ENCODE measurements at places on chromosomes 7 and 10.

DNA sequence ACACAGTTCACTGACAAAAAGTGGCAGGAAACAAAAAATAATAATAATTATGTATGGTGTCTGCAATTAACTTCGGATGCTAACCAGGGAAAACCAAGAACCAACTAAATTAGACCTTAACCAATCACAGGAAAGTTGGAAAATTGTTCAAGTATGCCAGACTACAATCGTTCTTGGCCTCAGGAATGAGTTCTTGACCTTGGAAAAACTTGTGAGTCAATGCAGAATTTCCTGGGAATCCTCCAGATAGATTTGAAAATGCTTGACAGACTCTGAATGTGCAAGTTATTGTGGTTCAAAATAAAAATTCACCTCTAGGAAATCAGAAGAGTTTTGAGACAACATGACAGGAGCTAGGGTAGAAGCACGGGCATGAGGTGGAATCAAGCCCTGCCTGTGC is 171.5 kb downstream of the C7orf25 start:
- DNase-seq = no peak

GRCh38 chr7:3277604-3278572 is 23.2 kb upstream of the SDK1 start:
- DNase-seq = no peak

DNA sequence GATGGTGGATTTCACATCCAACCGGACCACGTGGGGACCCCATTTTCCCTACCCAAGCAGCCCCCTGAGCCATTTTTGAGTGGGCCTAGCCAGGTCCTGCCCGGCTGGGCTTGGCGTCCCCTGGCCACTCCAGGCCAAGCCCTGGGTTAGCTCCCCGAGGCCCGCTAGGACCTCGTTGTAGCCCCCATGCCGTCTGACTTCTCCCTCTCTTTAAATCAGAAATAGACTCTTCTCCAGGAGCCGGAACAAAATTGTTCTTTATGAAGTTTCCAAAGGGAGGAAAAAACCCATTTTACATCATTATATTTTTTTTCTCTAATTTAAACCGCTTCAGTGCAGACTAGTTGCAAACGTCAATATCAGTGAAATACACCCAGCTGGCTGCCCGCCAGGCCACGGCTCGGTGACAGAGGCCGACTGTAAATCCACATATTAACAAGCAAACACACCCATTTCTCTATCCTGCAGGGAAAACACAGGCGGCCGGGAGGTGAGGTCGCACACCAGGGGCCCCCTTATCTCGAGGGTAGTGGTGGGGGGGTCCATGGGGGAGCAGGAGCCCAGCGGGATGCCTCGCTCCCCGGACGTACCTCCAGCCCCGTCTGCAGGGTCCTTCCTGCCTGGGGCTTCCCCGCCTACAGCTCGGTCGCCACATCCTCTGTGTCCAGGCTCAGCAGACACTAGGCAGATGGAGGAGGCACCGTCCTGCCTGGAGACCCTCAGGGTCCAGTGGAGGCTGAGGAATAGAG is 72.7 kb downstream of the ELFN1 start:
- DNase-seq = no peak

- no peak for DNase-seq
These were observed 130.3 kb downstream of the CD36 start for GRCh38 chr7:80768756-80769155.

- DNase-seq = peak; percentile 1
These were observed 85.9 kb downstream of the LSMEM1 start for GRCh38 chr7:112566442-112567324.

DNA sequence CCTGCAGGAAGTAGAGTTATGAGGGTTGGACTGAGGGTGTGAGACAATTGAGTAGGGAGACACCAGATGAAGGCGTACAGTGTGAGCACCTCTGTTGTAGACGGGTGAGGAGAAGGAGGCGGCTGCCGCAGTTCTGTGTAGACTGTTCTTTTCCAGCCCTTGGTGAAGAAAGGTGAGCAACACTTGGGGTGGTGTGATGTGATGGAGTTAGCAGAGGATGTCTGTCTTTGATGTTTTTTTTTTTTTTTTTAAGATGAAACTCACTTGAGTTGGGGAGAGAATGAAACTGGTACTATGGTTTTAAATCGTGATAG is 42.8 kb upstream of the RNF216 start:
- DNase-seq = no peak

- DNase-seq = no peak
These were observed 115.8 kb upstream of the PRR15 start for GRCh38 chr7:29447828-29448227.

GRCh38 chr10:11401264-11402235 is 209.9 kb downstream of the USP6NL start:
- no peak for DNase-seq

DNA sequence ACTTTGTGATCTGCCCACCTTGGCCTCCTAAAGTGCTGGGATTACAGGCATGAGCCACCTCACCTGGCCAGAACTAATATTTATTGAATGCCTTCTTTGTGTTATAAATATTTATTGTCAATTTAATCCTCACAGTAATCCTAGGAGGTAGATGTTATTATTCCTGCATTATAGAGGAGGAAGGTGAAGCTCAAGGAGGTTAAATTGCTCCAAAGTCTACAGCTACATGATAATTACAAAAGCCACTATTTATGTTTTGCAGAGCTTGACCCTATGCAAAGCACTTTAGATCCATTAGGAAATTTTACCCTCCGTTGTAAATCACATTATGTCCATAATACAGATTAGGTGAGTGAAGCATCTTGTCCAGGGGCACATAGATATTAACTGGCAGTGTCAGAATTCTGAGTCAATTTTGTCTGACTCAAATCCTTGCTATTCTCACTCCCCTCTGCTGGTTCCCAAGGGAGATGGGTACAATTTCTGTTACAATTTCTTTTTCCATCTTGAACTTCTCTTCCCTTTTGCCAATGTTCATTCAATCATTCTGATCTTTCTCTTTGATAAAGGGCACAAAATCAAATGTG is 25.7 kb upstream of the CDK14 start:
- no peak for DNase-seq

GRCh38 chr10:120131183-120131582 is 238.7 kb downstream of the SEC23IP start:
- no peak for DNase-seq

GRCh38 chr10:67696029-67696428 is at the start of gene CTNNA3:
CTNNA3 (minus strand) TSS chr10:67696195.
- DNase-seq = no peak

DNA sequence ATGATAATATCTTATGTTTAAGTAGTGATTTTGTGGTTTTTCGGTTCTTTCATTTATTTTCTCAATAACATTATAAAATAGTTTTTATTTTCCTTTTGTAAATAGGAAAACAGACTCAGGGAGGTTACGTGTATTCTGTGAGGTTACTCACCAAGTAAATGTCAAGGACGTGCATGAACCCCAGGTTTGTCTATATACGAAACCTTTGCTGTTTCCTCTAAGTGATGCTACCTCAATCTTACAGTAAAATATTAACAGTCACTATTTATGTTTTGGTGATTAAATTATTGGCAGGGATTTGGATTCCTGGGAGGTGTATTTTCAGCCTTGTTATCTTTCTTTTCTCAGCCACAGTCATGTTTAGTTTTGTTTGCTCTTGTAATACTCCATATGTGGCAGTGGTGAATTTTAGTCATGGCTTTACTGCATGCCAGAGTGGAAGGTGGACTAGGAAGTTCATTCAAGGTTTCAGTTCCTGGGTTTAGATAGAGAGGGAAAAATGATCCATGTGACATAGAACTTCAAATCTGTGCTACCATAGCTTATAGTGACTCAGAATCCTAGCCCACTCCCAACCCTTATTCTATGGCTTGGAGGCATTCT is 139.9 kb downstream of the ARL4A start:
- DNase-seq = no peak

Data from hippocampal formation (tissue), 2 donors.